Heart left ventricle (tissue), 16 donors: ENCODE measurements at places on chromosomes 13 and 19. TPM values are rescaled to one million over a fixed set of nuclear protein-coding genes. Genes with fewer than 3 reads are reported as not detected.

The GMIP gene
- total RNA-seq = 11.1 TPM

DNA sequence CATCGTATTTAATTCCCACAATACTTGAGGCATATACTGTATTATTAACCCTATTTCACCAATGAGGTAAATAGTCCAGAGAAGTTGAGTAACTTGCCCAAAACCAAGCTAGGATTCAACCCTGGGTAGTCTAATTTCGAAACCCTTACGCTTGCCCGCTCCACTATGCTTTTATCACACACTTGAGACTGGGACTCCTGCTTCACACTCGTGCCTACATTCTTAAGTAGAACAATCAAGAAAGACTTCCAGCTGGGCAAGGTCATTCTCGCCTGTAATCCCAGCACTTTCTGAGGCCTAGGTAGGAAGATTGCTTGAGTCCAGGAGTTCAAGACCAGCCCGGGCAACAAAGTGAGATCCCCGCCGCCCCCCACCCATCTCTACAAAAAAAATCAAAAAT lies 3.6 kb downstream of the ZNF541 start:
- DNase-seq = no peak

GRCh38 chr13:100818711-100819110 lies 144.1 kb upstream of the TMTC4 start:
- no peak for DNase-seq

GRCh38 chr19:53372196-53372595 lies 6.7 kb downstream of the ZNF525 start:
- no peak for DNase-seq

- no peak for DNase-seq
These were observed 8.1 kb downstream of the ALOX5AP start for GRCh38 chr13:30743319-30744055.
